Cortex of kidney (tissue), 1 donor: ENCODE measurements at places on chromosomes 7 and 10.

DNA sequence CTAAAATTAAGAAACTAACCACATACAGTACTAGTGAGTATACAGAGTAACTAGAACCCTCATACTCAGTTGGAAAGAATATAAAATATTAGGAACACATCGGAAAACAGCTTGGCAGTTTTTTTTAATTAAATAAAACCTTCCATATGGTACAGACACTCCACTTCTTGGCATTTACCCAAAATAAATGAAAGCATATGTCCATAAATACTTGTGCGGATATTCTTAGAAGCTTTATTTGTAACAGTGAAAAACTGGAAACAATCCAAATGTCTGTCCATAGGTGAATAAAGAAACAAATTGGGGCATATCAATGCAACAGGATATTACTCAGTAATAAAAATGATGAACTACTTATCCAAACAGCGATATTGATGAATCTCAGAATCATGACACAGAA lies 410.0 kb downstream of the HTR7 start:
- DNase-seq: no peak

DNA sequence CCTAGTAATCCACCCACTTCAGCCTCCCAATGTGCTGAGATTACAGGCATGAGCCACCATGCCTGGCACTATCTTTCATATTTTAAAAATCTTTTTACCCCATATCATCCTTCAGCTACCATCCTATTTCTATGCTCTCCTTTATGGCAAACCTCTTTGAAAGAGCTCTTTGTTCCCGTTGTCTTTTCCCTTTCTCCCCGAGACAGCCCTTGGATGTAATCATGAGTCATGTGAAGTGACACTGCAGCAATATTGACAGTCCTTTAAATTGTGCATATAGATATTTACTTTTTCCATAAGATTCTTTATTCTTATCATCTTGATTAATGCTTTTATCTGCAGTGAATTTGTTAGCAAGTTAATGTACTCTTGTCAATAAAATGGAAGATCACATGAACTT lies 286.6 kb downstream of the ANKRD7 start:
- DNase-seq: no peak

DNA sequence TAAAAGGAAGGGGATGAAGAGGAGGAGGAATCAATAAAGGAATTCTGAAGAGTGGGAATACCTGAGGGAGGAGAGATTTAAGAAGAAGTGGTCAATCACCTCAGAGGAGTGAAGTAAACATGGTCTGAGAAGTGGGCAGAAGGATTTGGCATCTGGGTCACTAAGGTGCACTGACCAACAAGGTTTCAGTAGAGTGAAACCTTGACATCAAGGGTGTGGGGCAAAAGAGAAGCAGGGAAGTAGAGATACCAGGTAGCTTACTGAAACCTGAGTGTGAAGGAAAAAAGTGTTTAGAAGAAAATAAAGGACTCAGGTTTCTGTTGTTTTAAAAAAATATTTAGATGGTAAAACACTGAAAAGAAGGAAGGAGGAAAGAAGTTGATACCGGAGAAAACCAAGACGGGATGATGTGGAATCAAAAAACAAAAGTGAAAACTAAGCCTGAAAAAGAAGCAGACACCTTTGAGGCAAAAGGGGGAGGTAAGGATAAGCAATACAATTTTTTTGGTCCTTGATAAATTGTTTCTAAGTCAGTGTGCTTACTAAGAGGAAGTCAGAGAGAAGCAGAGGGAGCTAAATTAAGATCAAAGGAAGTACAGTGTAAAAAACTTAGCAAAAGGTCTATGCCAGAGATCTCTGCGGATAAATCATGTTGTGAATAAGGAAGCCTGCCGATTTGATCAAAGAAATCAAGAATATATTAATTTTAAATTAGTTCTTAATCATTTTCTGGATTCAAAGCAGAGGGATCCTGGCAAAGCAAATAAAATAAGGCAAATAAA lies 137.2 kb upstream of the GPR22 start:
- DNase-seq: no peak

GRCh38 chr7:86391813-86392212 lies 251.9 kb upstream of the GRM3 start:
- DNase-seq: no peak

GRCh38 chr10:34374356-34375045 lies 440.6 kb downstream of the PARD3 start:
- no peak for DNase-seq

- no peak for DNase-seq
Measured at GRCh38 chr10:47099474-47099873, 188.2 kb downstream of the PTPN20 start.

GRCh38 chr10:10327934-10328333 lies 689.7 kb upstream of the CELF2 start:
- no peak for DNase-seq

GRCh38 chr7:135602304-135602703 lies 44.6 kb downstream of the NUP205 start:
- DNase-seq: no peak

GRCh38 chr7:159137906-159138305 lies 6.8 kb downstream of the VIPR2 start:
- DNase-seq: no peak

DNA sequence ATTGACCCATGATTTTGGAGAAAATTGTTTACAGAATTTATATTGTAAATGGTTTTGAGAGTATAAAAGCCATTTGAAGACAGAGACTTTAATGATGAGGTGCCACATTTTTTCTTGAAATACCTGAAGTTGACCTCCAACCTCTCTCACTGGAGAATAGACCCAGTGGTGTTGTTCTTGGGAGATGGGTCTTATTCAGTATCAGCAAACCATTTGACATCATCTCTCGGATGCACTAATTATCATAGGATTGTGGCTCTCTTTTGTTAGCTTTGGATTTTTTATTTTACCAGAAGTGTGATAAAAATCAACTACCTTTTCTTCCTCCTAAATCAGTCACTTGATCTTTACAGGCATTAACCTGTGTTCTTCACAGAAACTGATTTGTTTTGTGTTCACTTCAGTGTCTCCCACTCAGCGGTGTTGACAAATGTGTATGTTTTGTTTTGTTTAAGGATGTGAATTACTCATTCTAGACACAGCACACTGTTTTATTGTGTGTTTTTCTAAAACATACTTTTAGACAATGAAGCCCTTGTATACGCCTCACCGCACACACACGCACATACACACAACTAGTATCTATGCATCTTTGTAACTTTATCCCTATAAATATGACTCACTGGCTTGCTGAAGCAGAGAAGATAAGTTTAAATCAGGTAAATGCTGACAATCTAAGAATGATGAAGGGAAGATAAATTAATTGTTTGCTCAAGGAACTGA lies 455.6 kb downstream of the INHBA start:
- DNase-seq: no peak

DNA sequence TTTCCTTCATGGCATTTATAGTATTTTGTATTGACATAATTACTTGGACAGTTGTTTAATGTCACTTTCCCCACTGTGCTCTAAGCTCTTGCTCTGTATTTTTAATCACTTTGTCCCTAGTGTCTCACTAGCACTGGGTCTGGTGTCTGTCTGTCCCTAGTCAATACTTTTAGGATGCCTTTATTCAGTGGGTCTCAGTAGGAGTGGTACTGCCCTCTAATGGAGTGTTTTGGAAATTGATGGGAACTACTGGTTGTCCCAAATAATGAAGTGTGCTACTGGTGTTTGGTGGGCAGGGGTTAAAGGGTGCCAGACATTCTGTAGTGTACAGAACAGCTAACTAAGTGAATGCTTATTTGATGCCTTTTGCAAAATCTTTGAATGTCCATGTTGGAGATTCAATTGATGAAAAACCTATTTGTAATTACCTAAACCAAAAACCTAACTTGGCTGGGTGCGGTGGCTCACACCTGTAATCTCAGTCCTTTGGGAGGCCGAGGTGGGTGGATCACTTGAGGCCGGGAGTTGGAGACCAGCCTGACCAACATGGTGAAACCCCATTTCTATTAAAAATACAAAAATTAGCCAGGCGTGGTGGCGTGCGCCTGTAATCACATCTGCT lies 33.3 kb downstream of the CDK14 start:
- DNase-seq: no peak

DNA sequence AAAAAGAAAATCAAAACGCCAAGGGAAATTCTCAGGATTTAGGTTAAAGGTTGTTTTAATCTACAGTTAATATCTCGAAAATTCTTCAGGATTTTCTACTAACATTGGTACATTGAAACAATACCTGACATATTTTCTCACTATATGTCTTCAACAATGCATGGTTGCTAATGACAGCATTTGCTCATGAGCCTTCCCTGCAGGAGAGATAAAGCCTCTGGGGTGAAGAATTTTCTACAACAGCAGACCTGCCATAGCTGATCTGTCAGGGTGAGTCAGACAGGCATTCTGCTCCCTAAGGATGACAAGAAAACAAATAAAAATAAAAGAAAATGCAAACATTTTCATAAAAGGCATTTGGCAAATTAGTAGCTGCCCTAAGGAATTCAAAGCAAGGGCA lies 11.7 kb upstream of the GPR37 start:
- no peak for DNase-seq

DNA sequence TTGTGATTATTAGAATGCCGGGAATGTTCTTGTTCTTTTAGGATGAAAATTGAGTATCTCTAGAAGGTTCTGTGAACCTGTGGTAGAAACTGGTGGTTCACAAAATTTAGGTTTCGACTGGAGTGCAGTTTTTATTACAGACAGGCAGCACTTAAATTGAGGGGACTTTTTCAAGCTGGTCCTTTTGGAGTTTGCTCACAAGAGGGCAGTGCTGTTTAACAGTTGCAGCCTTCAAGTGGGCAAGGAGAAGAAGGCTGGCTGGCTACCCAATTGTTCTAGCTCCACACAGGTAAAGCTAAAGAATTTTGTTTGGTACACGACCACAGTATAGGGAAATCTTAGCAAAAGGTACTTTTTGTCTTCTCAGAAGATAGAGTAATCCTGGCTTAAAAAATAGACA lies 233.6 kb downstream of the SNX13 start:
- no peak for DNase-seq

DNA sequence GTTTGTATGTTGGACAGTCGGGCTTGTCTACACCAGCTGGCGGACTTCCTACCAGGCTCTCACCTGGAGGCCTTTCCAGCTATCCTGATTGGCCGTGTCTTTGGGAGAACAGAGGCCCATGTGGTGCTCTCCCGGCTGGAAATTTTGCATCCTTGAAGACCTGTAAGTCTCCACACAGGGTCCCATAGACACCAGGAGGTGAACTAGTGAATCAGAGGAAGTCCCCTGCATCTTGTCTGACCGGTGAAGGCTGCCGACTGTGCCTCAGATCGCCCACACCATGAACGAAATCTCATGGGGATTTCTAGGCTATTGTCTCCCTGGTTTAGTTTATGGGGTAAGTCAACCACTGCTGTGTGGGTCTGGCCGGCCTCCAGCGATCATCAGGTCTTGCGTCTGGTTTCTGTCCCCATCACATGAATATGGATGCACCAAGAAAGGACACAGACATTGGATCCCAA lies 108.4 kb upstream of the LYZL2 start:
- DNase-seq: no peak

- DNase-seq: no peak
Measured at GRCh38 chr7:132666071-132666773, 90.0 kb upstream of the PLXNA4 start.

DNA sequence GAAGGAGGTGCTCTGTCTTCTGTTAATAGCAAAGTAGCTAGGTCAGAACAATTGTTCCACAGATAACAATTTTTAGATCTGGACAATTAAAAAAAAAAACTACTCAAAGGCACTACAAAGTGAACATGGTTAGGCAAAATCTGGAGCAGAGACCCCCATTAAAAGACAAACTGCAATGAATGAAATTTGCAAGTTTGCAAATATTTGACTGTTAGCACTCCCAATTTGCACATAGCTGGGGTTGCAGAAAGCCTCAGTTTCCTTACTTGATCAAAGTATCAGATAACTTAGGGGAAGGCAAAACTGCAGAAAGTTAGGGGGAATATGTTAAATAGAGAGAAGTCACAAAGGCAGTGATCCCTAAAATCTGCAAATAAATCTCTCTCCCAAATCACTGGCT lies 68.3 kb downstream of the DGKI start:
- DNase-seq: no peak
